ENCODE measurements at places on chromosomes 7 and 10.

GRCh38 chr10:126838316-126838715 is 66.9 kb upstream of the DOCK1 start:
- DNase-seq = no peak

DNA sequence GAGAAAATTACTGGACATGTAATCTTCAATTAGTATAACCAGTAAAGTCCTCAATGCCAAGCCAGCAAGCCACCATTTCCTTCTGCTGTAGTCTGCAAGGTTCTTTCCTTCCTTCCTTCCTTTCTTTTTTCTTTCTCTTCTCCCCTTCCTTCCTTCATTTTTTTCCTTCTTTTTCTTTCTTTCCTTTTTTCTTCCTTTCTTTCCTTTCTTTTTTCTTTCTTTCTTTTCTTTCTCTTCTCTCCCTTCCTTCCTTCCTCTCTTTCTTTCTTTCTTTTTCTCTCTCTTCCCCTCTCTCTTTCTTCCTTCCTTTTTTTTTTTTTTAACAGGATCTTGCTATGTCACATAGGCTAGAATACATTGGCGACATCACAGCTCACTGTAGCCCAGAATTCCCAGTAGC is 369.8 kb downstream of the SEMA3D start:
- DNase-seq = no peak

- no peak for DNase-seq
These were observed 142.0 kb downstream of the LCOR start for GRCh38 chr10:96973809-96974747.

DNA sequence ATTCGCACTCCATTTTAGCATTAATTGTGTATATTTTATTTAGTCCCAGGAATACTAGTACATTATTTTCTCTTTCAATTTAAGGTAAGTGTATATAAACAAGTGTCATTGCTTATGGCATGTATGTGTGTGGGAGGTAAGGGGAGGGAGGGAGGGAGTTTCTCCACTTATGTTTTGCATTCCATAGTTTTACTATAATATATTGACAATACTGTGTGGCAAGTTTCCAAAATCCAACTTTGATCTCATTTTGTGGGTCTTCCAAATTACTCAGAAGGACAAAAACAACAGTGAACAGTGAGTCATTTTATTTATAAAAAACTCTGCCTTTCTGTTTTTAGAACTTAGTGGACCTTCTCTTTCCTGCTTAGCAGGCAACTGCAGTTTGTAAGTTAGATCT is 102.3 kb upstream of the SEMA3E start:
- DNase-seq = no peak

Data from fibroblast of skin of left biceps (primary cell).